Inflammatory macrophage (primary cell): ENCODE measurements at places on chromosomes 1 and 21.

GRCh38 chr1:22447621-22448111 lies 4.0 kb upstream of the ZBTB40 start:
- DNase-seq, result no peak

DNA sequence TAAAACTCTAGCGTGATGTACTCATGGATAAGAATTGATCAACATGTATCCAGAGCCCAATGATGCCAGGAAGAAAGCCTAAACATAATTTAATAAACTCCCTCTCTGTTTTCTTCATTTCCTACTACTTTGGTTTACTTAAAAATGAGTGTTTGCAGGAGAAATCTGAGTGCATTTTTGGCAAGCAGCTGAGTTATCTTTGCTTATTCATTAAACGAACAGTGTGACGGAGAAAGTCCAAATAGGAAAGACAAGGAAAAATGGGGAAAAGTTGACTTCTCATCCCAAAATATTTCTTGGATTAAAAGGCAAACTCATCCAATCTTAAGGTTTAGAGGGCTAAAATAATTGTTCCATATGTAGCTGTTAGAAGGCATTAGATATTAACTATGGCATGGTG lies 496.7 kb downstream of the SMYD3 start:
- DNase-seq, result no peak

GRCh38 chr1:3956527-3957170 lies 56.6 kb upstream of the C1orf174 start:
- no peak for DNase-seq

DNA sequence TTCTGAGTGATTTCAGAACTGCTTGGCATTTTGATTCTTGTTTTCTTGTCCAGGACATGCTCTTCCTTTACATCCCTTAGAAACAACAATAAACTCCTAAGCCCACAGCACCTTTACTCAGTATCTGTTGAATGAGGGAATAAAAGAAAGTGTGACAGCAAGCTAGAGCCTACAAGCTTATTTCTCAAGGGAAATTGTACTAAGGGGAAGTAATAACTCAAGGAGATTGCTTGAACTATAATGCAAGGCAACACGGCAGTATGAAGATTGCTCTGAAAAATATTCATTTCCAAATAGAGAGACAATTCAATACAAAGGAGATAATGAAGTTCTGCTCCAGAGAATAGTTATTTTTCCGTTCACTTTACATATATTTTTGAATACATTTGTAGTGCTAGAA lies 6.5 kb downstream of the OR6P1 start:
- DNase-seq, result no peak

DNA sequence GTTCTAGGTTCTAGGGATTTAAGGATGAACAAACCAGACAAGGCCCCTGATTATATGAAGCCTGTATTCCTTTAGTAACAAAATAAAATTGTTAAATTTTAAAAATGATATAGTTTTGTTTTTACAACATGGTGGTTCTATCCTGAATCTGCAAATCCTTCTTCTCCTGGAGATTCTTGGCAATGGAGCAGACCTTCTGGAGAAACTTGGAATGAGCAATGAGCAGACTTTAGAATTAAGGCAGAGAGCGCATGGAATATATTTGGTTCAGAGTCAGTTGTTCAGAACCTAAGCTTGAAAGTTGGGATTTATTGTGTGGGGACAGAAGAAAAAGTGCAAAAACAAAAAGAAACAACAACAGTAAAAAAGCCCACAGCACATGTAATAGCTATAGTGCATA lies 381.1 kb downstream of the ADGRL2 start:
- no peak for DNase-seq

DNA sequence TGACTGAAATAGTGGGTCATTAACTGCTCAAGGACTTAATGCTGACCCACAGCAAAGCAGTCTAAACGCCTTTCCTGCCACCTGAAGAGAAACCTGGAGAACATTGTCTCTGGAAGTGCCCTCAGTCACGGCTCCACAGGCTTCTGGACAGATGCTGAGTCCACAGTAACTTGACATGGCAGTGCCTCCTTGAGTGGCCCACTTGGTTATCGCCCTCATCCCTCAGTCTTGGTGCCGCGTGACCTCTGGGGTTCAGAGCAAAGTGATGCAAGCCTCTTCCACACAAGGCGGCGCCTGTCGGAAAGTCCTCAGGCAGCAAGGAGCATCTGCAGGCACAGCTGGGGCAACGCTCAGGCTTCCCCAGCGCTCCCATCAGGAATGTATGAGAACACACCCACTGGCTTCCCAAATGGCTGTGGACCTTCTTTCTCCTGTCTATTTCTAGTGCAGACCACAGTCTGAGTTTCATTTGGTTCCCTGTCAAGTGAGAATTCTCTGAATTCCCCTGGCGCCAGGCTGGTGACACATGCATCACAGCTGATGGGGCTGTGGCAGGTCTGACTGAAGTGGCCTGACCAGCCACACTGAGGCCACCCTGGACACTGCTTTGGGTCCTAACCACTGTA lies 13.0 kb upstream of the ANGPTL7 start:
- DNase-seq, result no peak

DNA sequence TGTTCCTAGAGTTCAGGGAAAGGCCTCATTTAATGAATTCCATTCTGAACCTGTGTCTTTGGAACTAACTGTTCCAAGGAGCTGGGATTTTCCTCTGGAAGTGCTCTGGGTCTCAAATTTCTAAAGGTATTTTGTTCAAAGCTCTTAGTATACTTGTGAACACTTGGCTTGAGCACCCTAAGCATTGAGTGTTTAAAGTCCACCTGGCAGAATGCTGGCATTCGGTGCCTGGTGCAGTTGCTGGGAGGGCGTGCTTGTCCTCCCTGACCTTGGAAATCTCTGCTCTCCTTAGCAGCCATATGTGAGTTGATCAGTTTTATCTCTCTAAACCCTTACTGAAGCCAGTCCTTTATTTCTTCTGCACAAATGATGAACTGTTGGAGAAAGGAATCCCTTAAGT lies 3.0 kb downstream of the MTARC2 start:
- no peak for DNase-seq

DNA sequence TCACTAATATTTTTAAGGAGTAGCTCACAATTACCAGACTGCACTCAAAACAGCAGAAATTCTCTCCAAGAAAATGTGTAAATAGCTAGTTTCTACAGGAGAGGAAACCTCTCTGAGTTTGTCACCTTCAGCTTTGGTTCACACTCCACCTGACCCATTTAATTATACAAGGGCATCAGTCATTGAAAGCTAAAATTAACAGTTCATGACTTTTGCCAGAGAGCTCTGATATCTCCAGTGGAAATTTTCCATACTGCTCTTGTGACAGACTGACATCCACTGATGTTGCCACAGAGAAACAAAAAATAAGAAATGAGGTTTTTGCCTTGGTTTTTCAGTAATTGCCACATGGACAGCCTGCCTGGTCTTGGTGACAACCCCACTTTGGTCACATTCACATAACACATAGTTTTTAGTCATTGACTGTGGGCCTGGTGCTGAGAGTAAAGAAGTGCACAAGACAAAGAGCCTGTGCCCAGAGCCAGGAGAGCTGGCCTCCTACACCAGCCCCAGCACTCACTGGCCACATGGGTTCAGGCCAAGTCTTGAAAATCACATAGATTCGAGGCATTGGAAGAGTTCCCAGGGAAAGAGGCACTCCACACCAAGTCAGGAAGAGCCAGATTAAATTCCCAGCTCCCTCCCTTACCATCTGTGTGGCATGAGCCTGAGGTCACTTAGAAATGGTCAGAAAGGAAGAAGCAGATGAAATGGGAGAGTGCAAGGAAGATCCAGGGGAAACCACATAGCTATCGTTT lies 13.8 kb upstream of the SIM2 start:
- DNase-seq, result no peak

- DNase-seq, result no peak
Observed at GRCh38 chr1:217911908-217912307, 280.8 kb downstream of the SPATA17 start.

DNA sequence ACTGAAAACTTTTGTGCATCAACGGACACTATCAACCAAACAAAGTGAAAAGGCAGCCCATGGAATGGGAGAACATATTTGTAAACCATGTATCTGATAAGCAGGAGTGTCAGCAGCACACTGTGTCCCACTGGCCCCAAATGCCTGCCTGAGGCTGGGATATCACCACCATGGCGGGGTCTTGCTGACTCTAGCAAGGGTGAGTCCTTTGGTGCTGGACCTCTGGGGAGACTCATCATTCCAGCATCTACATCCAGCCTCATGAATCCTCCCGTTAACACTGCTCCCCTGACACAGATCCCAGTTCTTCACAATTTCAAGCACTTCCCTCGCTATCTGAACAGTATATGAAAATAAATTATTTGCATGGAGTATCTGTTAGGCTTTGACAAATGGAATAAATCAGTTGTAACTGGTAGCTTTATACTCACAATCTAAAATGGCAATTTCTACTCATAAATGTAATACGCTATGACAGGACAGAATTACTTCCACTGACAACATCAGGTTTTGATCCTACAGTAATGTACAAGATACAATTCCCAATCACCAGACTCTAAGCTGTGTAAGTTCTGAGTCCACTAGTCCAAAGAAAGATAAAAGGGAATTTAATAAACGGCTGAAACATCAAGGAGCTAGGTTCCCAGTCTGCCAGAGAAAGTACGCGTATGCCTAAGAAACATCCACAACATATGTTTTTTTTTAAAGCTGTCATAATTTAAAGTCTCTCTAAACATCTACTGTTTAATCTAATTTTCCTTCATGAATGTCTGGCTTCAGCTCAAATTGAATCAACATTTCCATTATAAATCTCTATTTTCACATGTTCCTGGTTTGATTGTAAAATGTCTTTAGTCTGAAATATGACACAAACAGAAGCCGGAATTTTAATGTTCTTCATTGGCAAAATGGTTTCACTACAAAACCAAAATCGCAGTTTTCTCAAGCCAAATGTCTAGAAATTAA lies 95.1 kb downstream of the SIPA1L2 start:
- no peak for DNase-seq
